Stimulated activated CD4-positive, alpha-beta T cell treated with anti-CD3 and anti-CD28 coated beads, Interleukin-1b, Interleukin-23, amount 100 ng/mL, for 24 hours (primary cell): ENCODE measurements at places on chromosomes 12 and 14.

GRCh38 chr12:106994579-106995220, 7.8 kb upstream of the MTERF2 start:
- no peak for DNase-seq

DNA sequence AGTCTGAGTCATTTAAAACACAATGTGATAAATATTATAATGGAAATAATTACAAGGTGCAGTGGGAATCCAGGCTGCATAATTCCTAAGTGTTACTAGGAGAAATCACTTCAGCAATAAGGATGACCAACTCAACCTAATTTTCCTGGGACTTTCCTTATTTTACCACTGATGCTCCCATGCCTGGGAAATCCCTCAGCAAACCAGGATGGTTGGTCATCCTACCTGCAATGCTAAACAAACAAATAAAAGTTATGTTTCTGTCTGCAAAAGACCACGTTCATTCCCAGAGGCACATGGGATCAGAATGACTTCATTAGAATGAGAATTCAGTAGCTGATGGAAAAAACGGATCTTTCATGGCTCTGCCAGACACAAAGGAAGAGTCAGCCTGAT, 130.8 kb upstream of the RAP1B start:
- DNase-seq: no peak

- DNase-seq: no peak
Observed at GRCh38 chr12:57611108-57611826, at the start of gene ARHGEF25. TSS of gene ARHGEF25 (plus strand) at chr12:57611435. CDS start at chr12:57611895, 460 bp downstream.

DNA sequence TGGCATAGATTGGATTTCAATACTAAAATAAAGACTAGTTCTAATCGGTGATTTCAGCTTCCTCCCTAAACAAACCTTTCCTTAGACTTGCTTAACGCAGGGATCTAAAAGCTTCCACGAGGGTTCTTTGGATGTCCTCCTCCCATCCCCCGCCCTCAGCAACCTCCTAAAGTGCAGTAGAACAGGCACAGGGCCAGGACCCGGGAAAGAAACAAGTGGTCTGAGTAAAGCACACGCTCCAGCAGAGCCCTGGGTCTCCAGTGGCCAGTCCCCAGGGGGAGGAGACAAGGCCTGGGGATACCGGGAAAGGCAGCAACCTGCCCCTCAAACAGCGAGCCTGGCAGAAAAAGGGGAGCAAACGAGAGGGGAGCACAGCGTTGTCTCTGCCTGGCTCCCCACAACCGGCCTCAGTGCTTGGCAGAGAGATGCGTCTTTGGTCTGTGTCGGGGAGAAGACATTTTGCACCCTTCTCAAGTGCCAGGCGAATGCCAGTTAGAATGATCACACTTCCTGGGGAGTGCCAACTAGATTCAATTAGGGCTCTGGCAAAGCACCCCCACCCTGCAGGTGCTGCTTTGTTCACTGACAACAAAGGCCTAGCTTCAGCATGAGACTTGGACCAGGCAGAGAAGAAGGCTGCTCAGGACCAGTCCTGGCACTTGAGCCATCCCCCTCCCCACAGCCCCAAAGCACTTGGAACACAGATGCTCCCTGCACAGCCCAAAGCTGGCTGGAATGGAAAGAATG, 17.1 kb upstream of the SLC6A12 start:
- DNase-seq: no peak

DNA sequence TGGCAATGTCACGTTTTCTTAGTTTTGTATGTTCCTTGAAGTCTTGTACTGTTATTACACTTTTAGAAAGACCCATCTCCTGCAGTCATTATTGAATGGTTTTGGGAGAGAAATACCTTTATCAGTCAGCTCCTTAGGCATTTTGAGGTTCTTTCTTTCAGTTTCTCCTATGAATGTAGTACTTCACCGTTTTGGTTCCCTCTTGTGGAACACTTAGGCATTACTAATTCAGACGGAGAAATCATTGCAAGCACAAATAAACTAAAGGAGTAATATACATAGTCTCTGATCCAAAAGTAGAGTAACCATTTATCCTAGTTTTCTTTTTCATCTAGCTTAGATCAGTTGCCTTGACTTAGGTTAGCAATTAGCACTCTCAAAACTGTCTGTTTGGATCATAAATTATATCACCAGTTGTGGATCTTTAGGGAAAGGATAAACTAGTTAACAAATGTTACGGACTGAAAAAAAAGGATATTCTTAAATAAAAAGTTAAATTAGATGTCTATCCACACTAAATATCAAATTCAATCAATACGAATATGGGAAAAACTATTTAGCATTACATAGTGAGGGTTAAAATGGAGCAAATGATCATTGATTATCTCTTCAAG, 1538.3 kb upstream of the SEL1L start:
- no peak for DNase-seq

- no peak for DNase-seq
Observed at GRCh38 chr12:105644770-105645169, 314.3 kb downstream of the C12orf75 start.

DNA sequence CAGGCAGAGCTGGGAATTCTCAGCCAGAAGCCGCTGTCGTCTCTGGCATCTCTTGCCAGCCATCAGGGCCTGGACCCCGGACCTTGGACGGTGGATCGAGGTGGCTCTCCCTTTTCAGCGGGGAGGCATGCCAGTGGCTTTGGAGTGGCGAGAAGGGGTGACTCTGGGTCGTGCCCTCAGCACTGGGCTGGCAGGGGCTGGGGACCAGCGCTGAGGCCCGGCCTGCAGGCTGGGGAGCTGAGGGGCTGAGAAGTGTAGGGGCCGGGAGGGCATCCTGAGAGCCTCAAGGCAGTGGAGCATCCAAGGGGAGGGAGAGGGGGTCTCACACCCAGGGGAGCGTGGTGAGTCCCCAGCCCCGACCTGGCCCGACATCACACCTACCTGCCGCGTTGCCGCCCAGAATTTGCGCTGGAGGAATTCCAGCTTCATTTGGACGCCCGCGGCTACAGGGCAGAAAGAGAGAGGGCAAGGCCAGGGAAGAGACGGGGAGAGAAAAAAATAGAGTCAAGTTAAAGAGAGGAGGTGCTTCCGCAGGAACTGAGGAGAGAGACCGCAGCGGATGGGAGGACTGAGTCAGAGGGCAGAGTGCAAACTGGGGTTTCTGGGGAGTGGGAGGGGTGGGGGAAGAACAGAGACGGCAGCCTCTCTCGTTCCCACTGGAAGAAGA, 9.0 kb upstream of the LRTM2 start:
- DNase-seq: no peak

DNA sequence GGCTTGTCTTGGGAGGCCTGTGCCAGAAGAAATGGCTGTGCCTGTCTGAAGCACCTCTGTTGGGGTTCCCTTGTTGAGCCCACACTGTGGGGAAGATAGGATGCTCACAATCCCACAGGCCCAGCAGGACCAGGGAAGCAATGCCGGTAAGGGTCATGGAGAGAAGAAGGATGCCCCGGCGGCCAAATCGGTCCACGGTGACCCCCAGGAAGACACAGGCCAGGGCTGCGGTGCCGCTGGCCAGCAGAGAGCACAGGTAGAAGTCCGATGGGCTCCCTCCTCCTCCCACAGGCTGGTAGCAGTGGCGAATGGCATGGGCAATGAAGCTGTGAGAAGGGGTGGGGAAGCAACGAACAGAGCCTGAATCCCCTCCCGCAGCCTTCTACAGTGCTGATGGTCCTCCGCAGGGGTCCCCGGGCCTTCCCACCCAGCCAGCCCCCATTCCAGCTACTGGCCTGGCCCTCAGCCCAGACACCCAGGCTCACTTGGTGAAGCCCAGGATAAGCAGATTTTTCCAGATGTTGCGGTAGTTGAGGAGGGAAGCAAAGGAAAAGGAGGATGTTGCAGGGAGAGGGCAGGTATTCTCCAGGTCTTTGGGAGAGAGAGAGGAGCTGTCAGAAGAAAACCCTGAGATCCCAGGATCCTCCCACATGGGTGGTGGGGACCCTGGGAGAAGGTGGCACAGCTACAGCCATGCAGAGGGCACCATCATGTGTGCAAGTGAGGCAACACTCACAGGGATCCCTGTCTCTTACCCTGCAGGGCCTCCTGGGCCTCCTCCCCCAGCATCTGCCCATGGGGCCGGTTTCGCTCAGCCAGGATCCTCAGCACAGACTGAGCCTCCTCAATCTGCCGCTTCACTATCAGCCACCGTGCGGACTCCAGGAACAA, 5.0 kb downstream of the SLC22A17 start:
- no peak for DNase-seq
